Cardiac muscle cell (in vitro differentiated cells and primary cell): ENCODE measurements at places on chromosomes 5 and 9.
A peak's percentile ranks its signal among the peaks of the same experiment; 100 is the strongest.

- DNase-seq, result no peak
Measured at GRCh38 chr5:33966805-33967204, 17.7 kb downstream of the SLC45A2 start.

DNA sequence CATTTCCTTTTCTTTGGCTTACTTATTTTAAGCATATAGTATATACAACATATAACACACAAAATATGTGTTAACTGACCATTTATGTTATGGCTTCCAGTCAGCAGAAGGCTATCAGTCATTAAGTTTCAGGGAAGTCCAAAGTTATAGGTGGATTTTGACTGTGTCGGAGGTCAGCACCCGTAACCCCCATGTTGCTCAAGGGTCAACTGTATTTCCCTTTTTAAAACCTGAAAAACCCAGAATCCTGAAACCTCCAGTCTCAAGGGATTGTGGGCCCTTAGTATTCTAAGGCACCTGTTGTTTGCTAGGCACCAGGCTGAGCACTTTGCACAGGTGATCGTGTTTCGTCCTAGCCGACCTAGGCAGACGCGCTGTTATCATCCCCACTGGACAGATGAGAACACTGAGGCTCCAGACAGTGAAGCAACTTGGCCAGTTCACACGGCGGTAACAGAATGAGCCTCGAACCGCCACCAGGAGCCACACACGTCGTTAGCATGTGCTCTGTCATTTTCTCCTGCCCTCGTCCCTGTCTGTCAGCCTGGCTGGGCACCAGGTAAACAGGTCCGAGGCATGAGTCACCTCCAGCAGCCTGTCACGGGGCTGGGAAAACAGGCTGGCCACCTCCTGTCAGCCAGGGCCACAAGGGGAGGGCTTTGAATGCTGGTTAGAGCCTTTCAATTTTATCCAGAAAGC lies 39.9 kb downstream of the DUSP1 start:
- no peak for DNase-seq

GRCh38 chr9:83154087-83154736 lies 91.3 kb upstream of the RASEF start:
- no peak for DNase-seq

DNA sequence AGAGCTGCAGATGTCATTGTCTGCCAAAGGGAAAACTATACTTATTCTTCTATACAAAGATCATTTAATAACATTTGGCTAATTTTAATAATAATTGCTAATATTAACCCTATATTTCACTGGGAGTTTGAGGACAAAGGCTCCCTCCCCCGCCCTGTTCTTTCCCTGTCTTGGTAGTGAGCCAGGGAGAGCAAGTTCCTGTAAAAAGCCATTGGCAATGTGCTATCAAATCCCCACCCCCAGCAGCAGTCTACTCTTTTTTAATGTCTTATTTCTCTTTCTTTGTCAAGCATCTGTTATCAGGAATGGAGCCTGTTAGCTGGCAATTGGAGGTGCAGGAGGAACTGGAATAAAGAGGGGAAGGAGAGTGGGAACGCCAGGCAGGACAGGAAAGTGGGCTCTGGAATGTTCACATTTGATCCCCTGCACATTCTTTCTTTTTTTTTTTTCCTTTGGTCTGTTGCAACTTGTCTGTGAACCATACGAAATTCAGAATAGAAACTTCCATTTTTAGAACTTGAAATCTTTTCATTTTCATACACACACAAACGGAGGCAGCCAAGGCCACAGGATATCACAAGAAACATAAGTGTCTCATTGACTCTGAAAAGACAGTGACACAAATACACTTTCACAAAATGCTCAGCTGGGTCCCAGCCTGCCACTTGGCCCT lies 664.8 kb upstream of the ZNF608 start:
- DNase-seq, result peak; percentile 61

- no peak for DNase-seq
Measured at GRCh38 chr5:143059355-143059754, 289.2 kb downstream of the ARHGAP26 start.

DNA sequence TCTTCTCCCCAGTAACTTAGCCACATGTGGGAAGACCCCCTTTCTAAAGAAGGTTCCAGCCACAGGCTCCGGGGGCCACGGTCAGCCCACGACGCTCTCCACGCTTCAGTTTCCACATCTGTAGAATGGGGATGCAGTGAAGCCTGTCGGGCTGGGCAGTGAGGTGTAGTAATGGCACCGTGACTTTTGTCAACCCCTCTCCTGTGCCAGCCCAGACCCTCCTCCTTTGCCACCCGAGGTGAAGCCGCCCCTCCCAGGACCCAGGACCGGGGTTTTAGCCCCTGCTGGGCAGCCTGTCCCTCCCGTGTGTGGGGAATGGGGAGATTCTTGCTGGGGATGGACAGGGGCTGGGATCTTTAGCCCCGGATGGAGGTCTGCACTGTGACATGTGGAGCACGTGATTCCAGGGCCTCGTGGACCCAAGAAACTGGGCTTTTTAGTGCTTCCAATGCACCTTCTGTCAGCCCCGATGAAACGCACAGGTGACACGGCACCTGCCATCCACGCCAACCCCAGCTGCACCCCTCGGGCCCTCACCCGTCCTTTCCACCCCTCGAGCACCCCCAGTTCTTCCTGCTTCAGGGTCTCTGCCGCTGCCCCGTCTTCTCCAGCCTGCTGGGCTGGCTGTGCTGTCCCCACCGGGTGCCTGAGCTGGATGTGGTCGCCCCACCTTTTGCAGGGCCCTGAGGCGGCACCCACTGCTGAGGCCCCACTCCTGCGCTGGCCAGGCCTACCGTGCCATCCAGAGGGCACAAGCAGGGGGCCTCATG lies 13.4 kb upstream of the RNU6ATAC start:
- no peak for DNase-seq

DNA sequence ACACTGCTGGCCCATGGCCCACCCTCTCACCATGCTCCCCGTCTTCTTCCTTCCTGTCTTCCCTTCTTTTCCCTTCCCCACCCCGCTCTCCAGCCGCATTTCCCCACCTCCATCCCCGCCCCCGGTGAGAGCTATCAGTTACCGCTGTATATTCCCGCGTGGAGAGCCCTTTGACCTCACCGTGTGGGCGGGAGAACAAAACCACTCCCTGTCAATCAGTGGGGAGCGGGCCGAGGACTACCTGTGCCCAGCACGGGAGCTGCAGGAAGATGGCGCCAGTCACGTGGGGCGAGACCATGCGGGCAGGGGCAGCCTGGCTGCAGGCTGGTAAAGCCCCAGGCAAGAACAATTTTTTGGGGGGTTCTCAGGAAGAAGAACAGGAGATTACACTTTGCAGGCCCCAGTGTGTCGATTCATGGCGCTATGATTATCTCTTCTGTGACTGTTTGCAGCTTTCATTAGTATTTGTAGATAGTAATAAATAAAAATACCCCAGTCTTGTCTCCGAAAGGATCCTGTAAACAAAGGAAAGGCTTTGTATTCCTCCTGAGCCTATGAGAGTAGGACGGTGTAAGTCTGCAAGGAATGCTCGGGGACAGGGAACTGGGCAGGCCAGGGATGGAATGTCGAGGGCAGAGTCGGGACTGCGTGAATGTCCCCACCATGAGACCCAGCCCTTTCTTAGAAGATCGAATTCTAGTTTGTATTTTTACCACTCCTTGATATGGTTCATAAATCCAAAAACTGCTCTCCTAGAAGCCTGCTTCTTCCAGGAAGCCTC lies 14.8 kb upstream of the DMRT1 start:
- no peak for DNase-seq

DNA sequence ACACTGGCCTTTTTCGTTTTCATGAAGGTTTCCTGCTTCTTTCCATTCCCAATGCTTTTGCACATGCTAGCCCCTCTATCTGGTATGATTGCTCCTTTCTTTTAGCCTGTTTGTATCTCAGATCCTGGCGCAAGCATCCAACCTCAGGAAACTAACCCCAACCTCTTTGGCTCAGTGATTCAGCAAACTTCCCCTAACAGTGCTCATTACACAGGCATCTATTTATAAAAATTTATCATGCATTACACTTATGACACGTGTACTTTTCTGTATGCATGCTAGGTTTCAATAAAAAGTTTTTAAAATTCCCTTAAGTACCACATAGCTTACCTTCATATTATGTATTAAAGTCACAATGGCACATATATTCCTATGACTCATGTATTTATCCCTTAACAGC lies 218.9 kb downstream of the EPB41L4A start:
- no peak for DNase-seq

DNA sequence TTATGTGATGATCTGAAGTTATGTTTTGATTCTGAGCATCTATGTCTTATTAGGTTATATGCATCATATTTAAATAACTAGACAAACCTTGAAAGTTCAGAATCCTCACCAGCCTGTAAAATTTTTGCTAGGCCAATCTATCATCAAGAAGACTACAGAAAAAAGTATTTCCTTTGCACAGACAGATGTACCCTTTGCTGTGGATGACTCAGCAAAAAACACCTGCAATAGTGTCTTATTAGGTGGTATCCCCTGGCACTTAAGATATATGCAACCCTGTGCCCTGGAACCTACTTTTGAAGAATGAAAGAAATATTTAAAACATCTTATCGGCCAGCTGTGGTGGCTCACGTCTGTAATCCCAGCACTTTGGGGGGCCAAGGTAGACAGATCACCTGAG lies 130.6 kb downstream of the SLF1 start:
- no peak for DNase-seq

GRCh38 chr9:117002686-117003085 lies 315.6 kb downstream of the TRIM32 start:
- no peak for DNase-seq

DNA sequence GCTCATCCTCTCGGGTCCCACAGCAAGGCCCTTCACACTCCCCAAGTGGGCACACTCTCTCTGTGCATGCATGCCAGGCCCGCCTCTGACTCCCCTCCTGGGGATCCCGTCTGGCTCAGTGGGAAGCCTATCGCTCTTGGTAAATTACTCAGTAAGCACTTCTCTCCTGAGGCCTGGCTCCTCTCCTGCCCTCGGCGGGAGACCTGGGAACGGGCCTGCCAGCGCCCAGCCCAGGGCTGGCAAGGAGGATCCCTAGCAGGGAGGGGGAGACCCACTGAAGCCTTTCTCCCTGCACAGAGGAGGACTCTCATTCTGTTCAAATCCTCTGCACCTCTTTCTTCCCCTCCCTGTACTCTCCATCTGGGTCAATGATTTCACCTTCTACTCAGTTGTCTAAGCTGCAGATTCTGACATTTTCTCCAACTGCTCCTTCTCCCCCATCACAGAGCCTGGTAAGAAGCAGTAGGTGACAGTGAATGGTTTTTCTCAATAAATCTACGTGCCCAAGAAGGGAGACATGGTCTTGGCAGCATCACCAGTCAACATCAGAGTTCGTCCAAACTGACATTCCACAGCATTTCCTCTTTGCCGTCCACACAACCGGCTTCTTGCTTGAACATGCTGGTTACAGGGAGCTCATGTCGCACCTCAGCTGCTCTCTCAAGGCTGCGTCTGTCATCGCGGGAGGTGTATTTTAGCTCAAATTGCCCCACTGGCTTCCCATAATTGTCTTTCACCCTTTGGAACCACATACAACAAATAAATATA lies 81.9 kb downstream of the GPR21 start:
- DNase-seq, result no peak

DNA sequence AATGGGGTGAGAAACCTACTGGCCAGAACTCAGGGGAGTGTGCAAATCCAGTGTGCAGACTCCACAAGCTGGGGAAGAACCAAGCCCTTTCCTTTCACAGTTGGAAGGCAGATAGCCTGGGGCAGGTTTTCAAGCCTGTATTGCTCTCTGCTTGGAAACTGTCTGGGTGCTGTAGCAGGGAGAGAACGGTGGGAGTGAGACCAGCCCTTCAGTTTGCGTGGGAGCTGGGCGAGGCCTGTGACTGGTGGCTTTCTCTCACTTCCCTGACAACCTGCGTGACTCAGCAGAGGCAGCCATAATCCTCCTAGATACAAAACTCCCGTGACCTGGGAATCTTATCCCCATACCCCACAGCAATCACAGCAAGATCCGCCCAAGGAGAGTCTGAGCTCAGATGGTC lies 44.9 kb upstream of the SNCAIP start:
- DNase-seq, result no peak

- DNase-seq, result no peak
Measured at GRCh38 chr5:140524003-140524402, 23.5 kb upstream of the EIF4EBP3 start.

DNA sequence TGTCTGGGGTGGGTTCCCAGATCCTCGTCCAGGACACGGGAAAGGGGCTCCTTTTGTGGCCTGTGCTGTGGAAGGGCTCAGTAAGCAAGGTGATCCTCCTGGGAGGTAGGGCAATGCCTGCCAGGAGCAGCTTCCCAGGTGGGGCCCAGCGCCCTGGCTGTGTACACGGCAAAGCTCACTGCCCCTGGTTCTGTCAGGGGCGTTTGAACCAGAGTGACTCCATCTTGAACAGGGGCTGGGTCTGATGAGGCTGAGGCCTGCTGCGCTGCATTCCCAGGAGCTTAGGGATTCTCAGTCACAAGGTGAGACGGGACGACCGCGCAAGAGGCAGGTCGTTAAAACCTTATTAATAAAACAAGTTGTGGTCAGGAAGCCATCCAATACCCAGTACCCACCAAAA lies 19.9 kb upstream of the SLC12A7 start:
- no peak for DNase-seq

DNA sequence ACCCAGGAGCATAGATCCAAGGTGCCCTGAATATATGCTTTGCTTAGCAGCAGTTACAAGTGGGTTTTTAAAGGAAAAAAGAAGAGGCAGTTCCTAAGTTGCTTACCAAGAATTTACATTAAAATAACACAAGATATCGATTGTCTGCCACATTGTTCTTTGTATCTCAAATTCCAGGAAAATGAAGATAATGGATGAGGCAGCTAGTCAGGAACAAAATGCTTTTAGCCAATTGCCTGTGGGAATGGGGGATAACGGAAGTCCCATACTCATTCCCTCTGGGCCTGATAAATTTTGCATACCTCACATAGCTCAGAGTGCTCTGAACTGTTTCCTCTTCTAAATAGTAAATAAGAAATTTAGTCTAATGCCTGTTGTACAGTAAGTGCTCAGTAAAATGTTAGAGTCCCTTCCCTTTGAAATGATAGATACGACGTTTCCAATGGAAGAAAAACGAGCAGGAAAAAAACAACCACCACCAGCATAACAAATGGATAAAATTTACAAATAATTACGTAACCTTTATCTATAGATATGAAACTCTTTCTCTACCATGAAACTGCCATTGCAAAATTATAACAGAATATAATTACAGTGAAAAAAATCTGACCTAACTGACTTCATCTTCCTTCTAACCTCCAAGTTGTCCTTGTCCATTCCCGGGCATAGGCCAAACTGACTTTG lies 35.5 kb upstream of the TENT2 start:
- DNase-seq, result no peak

DNA sequence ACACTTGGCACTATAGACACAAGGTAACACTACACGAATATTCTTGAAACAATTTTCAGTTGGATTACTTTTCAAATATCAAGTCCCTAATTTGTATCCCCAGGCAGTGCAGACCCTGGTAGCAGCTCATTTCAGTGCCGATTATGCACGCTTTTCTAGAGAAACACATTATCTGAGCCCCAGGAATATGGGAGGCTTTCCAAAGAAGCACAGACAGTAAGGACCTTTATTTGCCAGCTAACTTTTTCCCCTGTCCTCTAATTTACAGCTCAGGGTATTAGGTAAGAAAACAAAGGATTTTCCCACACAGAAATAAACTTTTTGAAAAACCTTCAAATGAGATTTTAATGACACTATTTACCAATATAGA lies 852.3 kb upstream of the DMAC1 start:
- DNase-seq, result no peak

GRCh38 chr9:22047596-22047995 lies 38.5 kb upstream of the CDKN2B start:
- DNase-seq, result no peak

- no peak for DNase-seq
Measured at GRCh38 chr5:178304761-178305645, 72.4 kb upstream of the PHYKPL start.
